ENCODE measurements at places on chromosomes 12 and 14.

- no peak for DNase-seq
Measured at GRCh38 chr12:65208964-65209654, 39.7 kb downstream of the LEMD3 start.

- DNase-seq: no peak
Measured at GRCh38 chr12:13061377-13061776, 17.2 kb downstream of the FAM234B start.

DNA sequence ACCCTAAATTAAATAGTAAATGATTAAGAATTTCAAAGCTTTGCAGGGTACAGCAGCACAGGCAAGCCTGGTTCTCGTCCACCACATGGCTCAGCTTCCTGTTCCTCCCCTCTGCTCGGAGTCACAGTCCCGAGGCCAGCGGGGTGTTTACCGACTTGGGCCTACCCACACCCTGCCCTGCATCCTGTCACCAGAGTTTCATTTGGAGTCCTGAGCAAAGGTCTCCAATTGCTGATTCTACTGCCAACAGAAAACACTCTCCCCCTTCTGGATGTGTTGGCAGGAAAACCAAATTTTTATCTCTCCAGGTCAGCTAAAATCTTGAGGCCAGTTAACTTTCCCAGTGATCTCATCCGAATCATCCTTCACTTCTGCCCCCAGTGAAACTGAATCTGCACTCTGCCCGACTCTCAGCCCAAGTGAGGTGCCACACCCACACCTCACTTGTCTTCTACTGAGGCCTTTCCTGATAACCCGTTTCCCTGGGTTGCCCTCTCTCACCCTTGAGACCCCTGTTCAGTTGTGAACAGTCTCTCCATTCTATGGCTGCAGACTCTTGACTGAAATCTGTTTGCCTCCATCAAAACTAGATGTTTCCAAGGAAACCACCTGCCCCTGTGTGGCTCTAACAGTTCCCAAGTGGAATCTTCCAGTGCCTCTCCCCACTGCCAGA lies 71.2 kb downstream of the VCPKMT start:
- no peak for DNase-seq

DNA sequence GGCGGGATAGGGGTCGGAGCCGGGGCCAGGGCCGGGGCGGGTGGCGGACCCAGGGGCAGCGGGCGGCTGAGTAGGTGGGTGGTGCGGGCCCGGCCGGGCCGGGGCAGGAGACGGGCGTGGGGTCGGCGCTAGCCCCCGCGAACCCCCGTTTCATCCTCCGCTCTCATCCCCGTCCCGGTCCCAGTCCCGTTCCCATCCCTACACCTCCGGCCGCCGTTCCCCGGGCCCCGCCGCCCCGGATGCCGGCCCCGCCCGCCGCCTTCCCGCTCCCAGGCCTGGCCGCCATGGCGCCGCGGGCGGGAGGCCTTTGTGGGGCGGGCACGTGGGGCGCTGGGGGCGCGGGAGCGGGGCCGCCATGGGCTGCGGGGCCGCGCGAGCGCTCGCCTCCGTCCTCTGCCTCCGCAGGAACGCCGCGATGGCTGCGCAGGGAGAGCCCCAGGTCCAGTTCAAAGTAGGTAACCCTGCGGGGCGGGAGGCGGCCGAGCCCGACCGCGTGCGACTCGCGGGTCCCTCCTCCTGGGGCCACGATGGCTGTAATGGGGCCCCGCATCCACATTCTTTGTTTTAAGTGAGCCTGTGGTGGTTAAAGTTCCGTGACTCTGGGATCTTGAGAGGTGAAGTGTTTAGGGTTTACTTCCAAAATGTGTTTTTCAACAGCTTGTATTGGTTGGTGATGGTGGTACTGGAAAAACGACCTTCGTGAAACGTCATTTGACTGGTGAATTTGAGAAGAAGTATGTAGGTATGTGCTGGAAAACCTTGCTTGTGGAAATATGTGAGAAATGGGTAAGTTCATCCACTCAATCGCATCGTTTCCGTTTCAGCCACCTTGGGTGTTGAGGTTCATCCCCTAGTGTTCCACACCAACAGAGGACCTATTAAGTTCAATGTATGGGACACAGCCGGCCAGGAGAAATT lies 572 bp downstream of the RAN start:
- no peak for DNase-seq

GRCh38 chr14:90820958-90821357 lies 4.7 kb upstream of the TTC7B start:
- DNase-seq: no peak

- DNase-seq: no peak
Measured at GRCh38 chr12:1719139-1719538, 28.3 kb downstream of the ADIPOR2 start.

DNA sequence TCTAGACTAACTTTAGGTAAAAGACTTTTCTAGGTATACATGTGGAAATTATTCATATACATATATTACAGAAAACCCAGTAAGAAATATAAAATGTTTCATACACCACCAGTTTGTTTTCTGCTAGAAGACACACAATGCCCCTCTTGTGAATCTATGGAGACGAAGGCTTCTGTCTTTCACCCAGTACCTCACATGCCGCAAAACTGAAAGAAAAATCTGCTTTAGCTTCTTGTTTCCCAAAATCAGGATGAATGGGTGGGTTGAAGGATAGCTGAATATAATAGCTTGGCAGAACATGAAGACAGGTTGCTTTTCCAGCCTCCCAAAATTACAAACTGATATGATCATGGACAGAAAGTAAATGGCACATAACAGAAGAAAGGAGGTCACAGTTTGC lies 1.3 kb downstream of the TAS2R30 start:
- no peak for DNase-seq

DNA sequence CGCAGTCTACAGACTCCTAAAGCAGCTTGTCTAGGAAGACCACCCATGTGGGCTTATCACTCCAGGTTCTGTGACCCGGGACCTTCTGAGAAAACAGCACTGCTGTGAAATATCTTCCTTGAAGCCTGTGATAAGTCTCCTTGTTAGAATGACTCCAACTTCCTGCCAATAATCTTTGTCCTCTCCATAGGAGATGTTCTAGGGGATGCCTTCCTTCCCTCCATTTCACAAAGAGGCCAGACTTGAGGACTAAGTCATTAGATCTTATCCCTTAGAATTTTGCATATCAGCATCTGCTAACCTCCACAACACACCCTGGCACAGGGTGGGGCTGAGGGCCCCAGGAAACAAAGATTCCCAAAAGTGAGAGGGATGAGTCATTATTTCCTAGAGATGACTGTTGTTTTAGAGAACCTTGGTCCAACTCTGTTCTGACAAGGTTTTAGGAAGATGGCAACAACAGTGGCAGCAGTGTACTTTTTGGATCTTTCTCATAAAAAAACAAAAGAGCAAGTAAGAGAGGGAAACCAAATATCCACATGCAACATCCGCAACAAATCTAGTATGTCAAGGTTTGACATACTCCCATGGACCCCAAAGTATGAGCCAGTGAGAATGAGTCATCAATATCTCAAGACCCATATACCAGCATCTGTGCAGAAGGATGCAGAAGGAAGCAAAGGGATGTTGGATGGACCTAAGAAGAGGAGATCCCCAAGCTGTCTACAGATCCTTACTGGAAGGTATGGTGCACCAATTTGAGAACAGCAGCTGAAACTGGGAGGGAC lies 6.0 kb downstream of the LTB4R start:
- DNase-seq: no peak

GRCh38 chr12:105575235-105575634 lies 244.7 kb downstream of the C12orf75 start:
- DNase-seq: no peak

GRCh38 chr12:67034110-67034879 lies 234.9 kb upstream of the CAND1 start:
- DNase-seq: no peak
